ENCODE measurements at places on chromosomes 3 and 15.

- no peak for DNase-seq
These were observed 52.7 kb downstream of the MYLK start for GRCh38 chr3:123831420-123831819.

DNA sequence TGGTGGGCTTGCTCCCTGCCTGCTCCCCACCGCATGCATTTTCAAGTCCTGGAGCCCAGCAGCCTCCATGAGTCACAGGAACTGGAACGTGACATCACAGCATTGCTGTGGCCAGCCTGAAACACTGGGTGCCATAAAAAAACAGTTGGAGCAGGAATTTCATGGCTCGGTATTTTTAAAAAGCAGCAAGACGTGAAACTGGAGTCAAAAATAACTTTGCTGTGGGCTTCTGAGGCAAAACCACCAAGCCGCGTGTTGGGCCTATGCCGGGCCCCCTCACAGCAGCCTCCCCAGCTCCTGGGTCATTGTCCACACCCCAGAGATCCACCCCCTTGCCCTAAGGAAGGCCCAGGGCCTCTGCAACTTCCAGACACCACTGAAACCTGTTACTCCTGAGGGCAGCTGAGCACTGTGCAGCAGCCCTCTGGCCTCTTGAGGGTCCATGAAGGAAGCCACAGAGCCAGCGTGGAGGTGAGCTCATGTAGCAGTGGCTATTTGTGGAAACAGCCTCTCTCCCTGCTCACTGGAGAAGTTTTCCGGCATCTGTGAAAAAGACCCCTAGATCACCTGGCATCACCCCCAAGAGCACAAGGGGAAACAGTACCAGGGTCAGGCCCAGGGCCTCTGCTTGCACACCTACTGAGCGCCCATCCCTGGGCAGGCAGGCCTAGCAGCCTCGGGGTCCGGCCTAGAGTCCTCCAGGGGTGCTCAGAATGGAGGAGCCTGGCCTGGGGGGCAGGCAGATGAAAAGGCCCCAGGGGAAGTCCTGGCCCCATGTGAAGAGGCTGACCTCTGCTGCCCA lies 34.0 kb upstream of the DUSP7 start:
- peak; percentile 37 for DNase-seq

- DNase-seq = no peak
These were observed 21.3 kb upstream of the LRRC58 start for GRCh38 chr3:120370463-120370862.

- no peak for DNase-seq
These were observed 20.0 kb downstream of the ARIH2 start for GRCh38 chr3:48938689-48939088.

DNA sequence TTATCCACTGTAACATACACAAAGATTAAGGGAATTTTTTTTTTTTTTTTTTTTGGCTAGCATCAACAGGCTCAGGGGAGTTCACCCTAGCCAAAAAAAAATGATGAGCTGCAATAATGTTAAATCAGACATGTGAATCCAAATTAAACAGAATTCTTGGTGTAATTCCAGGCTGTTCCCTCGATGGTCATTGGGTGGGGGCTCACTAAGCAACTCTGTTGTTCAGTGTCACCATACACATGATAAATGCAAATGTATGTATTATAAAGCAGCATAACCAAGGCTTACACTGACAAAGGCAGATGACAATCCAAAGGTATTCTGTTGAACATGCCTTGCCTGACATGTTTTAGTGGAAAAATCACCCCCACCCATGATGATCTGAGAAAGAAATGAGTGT lies 29.0 kb downstream of the IL1RAP start:
- no peak for DNase-seq

DNA sequence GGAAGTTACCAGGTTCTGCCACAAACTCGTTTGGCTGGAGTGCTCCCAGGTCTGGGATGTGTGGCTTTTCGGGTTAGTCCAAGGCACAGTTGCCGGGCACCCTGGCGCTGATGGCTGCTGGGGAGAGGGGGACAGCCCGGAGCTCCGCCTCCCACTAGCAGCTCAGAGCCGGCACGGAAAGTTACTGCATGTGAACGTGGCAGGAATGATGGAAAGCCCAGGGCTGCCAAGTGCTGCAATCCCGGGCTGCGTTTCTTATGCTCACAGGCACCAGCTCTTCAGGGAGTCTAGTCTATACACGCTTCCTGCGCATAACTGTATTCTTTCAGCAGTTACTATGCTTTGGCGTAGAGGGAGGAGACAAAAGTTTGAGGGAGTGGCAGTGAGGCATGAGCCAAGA lies 141.8 kb upstream of the ICE2 start:
- DNase-seq = no peak

DNA sequence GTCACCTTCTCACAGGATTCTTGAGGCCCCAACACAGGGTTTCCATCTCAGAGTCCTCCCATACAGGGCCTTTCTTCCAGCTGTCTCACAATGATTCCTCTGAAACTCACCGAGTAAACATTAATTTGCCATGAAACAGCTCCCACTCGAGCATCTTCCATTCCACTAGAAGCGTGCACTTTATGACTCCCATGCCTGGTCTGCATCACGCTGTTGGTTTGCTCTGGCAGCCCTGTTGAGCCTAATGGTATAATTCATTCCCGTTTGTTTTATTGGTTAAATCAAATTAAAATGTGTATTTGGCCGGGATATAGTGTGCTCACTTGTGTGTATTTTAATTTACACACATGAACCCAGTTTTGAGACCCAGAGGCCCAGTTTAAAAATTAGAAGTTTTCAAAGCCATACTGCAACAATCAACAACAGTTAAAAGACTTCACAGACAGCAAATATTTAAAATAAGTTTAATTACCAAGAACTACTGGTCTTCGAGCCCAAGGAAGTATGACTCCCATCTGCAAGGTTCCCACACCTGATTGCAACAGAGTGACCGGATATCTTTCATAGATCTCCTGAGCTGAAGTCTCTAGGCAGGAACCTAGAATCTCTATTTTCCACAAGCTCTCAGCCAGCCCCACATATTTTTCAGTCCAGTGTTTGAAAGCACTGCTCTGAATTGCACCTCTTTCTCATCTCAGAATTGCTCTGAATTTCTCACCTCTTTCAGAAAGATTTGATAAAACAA lies 42.3 kb upstream of the GYG1 start:
- DNase-seq = no peak

DNA sequence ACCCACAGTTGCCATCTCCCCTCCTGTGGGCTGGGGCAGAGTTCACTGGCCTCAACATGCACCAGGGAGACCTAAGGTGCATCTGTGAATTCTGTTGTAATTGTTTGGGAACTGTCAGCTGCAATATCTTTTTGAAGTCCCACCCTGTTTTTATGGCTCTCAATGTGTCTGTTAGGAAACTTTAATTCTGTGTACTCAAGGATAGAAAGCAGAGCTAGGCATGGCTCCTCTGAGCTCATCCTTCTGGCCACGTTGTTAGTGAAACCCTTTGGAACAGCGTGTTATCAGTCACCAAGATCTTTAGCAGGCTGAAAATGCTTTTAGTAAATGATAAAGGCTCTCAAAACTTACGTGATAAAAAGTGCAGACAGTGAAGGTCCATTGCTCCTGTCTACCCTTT lies 33.6 kb upstream of the MTMR10 start:
- DNase-seq = no peak

GRCh38 chr15:32936283-32936918 lies 218.6 kb downstream of the GREM1 start:
- DNase-seq = no peak

GRCh38 chr3:8365541-8365940 lies 136.1 kb upstream of the LMCD1 start:
- no peak for DNase-seq

GRCh38 chr15:62782071-62782841 lies 260.3 kb upstream of the TPM1 start:
- no peak for DNase-seq

- DNase-seq = no peak
These were observed 309.4 kb upstream of the STT3B start for GRCh38 chr3:31223278-31223677.

GRCh38 chr3:124896824-124897526 lies 9.8 kb upstream of the ITGB5 start:
- DNase-seq = no peak

- no peak for DNase-seq
These were observed 5.2 kb upstream of the YEATS2 start for GRCh38 chr3:183692436-183692835.

- no peak for DNase-seq
These were observed 25.0 kb upstream of the TEX264 start for GRCh38 chr3:51646091-51646490.

- DNase-seq = no peak
These were observed 48.8 kb downstream of the PIK3CB start for GRCh38 chr3:138785951-138786350.

GRCh38 chr15:69172847-69173246 lies 12.4 kb downstream of the GLCE start:
- no peak for DNase-seq

DNA sequence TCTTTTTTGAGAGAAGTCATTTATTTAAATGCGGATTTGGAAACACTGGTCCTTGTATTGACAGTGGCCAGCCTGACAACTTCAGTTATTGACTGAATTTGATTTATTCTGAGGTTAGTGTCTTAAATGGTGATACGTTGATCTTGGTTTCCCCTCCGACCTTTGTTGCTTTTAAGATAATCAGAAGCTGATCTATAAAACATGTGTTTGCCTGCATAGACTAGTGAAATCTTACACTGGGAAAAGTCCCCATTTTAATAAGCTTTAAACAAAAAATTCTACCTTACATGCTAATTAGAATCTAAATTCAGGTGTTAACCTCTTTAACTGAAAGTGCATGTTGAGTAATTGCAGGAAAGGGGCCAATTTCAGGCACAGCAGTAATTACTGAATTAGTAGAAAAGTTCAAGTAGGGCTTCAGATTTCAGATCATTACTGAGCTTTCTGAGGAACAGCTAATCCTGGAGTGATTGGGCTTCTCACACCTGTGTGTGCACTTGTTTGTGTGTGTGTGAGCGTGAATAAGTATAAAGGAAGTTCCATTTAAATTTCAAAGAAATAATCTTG lies 221.4 kb downstream of the SOX2 start:
- no peak for DNase-seq

DNA sequence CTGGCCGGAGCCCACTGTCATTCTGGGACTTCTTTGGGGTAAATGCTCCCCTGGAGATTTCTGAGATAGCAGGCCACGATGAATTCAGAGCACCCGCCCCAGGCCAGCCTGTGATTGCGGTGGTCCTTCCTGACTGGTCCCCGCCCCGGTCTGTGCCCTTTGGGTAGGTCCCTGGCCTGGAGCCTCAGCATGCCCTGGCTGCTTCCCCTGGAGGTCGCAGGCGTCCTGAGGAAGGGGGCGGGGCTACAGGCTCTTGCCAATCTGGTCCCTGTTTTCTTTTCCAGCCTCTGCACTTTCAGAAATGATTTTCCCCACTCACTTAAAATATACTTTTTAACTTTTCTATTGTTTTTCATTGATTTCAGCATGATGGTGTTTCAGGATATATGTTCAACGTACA lies 250.2 kb upstream of the ATP10A start:
- no peak for DNase-seq

GRCh38 chr3:46895204-46895660 lies 17.7 kb downstream of the PTH1R start:
- peak; percentile 82 for DNase-seq

DNA sequence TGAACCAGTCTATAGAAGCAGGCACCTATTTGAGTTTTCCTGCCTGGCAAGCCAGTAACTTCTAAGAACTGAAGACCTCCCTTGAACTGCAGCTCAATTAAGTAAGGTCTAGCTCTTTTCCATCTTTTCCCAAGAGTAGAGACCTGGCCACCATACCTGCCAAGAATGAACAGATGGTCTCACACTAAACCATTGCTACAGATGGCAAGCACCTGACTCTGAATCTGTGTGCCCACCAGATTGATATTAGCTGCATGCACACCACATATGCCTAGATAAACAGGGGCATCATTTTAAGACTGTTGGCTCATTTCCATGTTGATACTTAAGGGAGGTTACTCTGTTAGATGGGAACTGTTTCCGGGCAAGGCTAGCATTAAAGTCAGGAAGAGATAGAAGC lies 34.8 kb upstream of the GSK3B start:
- no peak for DNase-seq

DNA sequence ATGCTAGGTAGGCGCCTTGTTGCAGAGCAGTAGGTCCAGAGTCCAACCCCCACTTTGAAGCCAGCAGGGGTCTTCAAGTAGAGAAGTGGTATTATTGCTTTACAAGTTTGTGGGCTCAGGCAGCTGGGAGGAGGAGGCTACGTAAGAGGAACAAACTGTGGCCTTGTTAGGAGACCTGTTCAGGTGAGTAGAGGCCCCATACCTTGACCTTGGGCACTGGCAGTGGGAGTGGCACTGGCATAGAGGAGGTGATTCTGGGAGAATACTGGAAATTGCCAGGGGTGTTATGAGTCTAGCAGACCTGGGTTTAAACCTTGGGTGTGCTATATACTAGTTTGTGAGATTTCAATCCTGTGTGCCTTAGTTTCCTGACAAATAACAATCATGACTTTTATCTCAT lies 34.6 kb upstream of the SCAANT1 start:
- no peak for DNase-seq

DNA sequence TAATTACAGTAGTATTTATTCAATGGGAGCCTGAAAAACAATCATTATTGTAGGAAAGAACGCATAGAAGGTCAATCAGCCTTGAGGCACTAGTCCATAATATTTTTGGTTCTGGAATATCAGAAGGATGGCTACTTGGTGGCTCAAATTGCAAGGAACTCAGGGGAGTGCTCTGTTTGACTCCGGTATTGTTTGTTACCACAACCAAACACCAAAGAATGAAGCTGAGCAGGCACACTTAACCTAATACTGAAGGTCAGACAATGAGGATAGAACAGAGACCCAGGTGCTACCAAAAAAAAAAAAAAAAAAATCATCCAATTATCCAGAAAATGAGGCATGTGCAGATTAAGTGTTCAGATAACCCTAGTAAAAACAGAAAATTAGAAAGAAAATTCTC lies 11.1 kb upstream of the SATB1 start:
- no peak for DNase-seq

GRCh38 chr3:175951047-175951694 lies 1092.0 kb downstream of the NAALADL2 start:
- no peak for DNase-seq

- no peak for DNase-seq
These were observed 123.2 kb downstream of the PDCD6IP start for GRCh38 chr3:33921608-33922007.

DNA sequence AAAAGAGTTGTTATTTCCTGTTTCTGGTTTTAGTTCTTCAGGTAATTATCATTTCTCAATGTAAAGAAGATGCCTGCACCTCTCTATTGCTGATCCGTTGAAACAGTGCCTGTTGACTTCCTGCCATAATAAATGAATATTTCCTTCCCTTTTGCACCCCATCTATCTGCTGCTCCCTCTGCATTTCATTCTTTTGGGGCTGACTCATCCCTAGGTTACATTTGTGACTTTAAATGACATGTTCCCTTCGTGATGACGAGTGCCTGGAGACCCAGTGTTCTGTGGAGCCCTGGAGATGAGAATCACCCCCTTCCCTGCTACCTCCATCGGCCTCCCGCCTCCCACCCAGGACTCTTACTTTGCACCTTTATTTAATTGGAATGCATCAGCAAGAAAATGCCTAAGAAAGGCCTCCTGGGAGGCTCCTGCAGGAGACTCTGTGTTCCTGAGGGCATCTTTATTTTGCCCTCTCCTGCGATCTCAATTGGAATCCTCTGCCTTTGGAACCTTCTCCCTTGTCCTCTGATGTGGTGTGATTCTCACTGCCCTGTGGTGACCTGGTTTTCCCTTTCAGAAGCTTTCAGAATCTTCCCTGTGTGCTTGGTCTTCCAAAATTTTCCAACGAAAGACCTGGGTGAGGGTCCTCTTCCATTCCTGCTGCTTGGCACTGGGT lies 13.7 kb downstream of the LRRK1 start:
- DNase-seq = no peak

All from lower lobe of right lung (tissue), 2 donors.